ENCODE measurements at places on chromosomes 6 and 20.

DNA sequence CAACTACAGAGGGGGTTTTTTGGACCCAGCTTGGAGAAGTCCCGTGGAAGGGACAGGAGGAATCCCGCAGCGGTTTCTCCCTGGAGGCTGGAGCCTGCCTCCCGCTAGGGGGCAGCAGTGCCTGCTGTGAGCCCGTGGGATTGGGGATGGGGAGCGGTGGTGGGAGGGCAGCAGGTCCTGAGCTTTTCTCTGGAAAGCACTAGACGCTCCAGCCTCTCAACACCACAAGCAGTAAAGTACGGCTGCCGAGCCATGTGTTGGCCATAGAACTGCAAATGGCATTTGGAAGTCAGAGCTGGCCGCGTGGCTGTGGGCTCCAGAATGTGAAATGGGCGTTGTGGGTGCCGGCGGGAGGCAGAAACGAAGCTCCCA lies 47.8 kb downstream of the GMPR start:
- peak; percentile 48 for DNase-seq

- DNase-seq, result no peak
Measured at GRCh38 chr6:15623276-15624116, 39.3 kb downstream of the DTNBP1 start.

GRCh38 chr6:11681770-11682169 lies 96.8 kb downstream of the ADTRP start:
- no peak for DNase-seq

DNA sequence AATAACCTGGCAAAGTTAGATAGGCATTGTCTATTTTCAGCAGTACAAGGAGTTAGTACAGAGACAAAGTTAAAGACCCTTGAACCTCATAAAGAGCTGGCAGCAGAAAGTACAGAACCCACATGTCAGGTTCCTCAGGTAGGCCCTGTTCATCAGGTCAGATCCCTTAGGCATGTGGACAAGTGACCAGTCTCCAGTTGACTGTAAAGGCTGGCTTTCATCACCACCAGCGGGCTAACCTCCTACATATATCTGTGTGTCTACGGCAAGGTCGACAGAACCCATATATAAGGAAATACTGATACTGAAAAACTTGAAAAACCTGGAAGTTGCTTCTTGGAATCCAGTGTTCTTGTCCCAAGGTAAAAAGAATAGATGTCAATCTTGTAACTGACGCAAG lies 223.1 kb upstream of the SGK1 start:
- DNase-seq, result no peak

GRCh38 chr6:121106962-121107361 lies 227.3 kb downstream of the TBC1D32 start:
- no peak for DNase-seq

DNA sequence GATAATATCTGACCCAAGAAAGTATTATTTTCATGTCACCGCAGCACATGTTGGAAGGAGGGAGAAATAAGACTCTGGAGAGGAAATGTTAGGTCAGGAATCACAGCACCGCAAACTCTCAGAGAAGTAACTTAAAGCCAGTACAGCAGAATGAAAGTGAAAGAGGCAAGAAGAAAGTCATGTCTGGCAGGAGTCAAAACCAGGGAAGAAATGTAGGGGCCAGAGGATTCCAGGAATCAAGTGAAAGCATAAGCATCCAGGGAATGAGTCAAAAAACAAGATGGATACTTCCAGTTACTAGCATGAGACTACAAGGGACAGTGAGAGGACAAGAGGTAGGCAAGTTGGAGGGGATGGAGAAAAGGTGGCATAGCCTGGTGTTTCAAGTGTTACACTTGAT lies 80.4 kb downstream of the AK9 start:
- no peak for DNase-seq

GRCh38 chr20:50980851-50981713 lies 22.5 kb downstream of the MOCS3 start:
- peak; percentile 82 for DNase-seq

- no peak for DNase-seq
Measured at GRCh38 chr20:51280047-51280446, 257.1 kb upstream of the KCNG1 start.

DNA sequence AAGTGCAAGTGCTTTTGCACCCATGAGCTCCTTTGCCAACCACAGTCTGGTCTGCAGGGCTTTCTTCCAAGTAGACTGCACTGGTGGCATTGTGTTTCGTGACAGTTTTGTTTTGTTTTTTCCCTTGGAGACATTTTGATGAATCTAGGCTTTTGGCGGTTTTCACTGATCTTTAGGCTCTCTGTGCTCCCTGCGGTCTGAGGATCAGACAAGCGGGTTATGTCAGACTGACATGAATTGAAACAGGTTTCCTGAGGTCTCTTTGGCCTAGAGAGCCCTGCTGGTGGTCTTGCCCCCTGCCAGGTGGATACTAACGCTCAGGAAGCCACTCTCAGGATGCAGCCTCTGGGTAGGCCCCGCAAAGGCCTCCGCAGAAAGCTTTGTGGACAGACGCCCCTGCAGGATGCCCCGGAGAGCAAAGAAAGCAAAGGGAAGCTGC lies 555.4 kb upstream of the AGPAT4 start:
- no peak for DNase-seq

GRCh38 chr20:11302436-11302835 lies 615.3 kb upstream of the BTBD3 start:
- no peak for DNase-seq

- no peak for DNase-seq
Measured at GRCh38 chr6:77626426-77626825, 26.4 kb upstream of the MEI4 start.

DNA sequence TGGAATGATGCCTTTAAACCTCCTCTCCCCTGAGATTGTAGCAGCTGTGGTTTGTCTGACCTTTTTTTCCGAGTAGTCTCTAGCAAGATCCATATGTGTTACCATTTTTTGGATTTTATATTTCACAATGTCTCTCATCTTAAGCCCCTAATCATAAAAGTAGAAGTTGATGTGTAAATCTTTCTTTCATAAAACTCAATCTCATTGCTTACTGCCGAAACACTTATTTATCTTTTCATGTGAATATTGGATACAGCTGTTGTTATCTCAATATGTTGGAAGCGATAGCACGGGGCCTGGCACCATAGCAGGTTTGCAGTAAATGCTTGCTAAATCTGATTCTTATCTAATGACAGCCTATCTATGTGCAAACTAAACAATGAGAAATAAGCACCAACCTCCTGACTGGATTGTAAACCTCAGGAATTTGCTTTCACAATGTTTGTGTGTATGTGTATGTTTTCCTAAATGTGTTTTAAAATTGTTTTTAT lies 14.2 kb downstream of the SMPDL3A start:
- DNase-seq, result no peak
